ENCODE measurements at places on chromosomes 11 and 22.

GRCh38 chr11:124082371-124082770, 32.9 kb upstream of the VWA5A start:
- no peak for DNase-seq

DNA sequence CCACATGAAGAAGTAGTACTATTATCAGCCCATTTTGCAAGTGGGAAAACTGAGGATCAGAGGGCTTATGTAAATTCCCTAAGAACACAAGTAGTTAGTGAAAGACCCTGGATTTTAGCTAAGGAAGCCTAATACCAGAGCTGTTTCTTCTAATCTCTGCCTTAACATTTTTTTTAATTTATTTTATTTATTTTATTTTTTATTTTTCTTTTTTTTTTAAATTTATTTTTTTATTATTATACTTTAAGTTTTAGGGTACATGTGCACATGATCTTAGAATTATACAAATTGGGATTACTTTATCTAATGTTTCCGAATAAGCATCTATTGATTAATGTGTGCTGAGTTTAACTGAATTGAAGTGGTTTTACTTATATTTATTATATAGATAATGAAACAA, 1015.3 kb downstream of the LRRC4C start:
- no peak for DNase-seq

DNA sequence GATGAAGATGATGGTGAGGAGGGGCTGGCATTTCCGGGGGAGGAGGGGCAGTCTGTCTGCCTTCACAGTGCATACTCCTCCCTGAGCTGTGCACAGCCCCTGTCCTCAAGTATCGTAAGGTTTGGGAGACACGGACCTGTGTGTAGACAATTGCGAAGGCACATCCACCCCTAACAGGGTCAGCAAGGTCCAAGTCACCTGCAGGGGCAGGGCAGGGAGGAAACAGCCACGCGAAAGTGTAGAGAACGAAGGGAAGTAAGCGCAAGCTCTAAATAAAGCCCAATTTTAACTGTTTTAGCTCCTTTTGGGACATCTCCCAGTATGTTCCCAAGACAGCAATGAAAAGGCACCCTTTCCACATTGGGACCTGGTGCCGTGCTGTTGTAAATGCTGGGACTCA, 448.2 kb downstream of the TBC1D22A start:
- DNase-seq: no peak

- DNase-seq: no peak
These were observed 4.8 kb downstream of the GRAP2 start for GRCh38 chr22:39905687-39906086.

- DNase-seq: no peak
These were observed 69.9 kb downstream of the PTPRJ start for GRCh38 chr11:48050304-48050703.

DNA sequence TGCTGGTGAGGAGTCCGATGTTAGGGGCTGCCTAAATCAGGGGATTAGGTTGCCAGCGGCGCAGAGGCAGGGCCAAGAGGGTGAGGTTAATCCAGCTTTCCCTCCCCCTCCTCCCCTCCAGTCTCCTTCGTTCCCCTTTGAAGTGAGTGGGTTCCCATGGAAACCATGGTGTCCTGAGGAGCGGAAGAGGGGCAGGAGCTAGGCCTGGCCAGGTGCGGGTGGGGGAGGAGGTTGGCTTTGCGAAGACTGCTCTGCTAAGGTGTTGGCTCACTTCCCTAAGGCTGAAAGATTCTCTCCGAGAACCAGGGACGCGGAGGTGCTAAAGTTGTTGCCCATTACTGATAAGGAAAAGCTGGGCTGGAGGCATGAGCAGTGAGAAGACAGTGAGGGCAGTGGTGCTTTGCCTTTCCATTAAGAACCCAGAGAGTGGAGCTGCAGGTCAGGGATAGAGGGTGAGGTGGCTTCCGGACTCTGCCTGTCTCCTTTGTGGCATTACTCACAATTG, 124.6 kb downstream of the FEZ1 start:
- DNase-seq: no peak

Data from progenitor cell of endocrine pancreas (in vitro differentiated cells).